OCI-LY7 (cell line): ENCODE measurements at places on chromosomes 4 and X.
A peak's percentile ranks its signal among the peaks of the same experiment; 100 is the strongest.

DNA sequence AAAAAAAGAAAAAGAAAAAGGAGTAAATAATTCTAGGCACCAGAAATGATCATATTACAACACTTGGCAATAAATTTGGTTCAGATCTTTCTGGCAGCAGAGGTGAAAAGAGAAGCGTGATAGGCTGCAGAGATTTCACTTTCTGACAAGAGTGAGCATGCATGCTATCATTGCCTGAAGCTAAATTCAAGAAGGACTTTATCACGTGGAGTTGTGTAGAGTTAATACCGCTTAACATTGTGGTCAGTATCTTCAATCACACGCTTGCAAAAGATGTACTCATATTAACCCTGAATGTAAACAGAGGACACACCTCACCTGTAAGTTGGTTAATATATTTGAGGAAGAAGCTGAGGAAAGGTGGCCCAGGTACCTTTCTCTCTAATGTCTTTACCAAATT is 31.4 kb upstream of the RBPJ start:
- DNase-seq = no peak

- no peak for DNase-seq
Measured at GRCh38 chr4:173503330-173504180, 26.5 kb downstream of the HAND2 start.

- no peak for DNase-seq
Measured at GRCh38 chr4:52431410-52431809, 227.7 kb downstream of the USP46 start.

DNA sequence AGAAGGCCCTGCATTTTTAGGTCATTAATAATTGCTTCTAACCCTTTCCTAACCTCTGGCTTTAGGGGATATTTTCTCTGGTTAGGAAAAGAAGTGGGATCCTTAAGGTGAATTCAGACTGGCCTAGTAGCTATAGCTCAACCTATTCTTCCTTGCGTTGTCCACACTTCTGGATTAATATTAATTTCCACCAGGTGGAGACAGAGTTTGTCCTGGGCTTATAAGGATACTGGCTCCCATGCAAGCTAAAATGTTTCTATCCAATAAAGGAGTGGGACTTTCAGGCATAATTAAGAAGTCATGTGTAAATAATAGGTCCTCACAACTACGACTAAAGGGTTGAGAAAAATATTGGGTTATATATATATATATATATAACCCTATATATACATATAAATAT is 860.0 kb upstream of the POU3F4 start:
- DNase-seq = no peak

GRCh38 chrX:154457491-154458115 is 478 bp upstream of the PLXNA3 start:
- DNase-seq = peak; percentile 60

DNA sequence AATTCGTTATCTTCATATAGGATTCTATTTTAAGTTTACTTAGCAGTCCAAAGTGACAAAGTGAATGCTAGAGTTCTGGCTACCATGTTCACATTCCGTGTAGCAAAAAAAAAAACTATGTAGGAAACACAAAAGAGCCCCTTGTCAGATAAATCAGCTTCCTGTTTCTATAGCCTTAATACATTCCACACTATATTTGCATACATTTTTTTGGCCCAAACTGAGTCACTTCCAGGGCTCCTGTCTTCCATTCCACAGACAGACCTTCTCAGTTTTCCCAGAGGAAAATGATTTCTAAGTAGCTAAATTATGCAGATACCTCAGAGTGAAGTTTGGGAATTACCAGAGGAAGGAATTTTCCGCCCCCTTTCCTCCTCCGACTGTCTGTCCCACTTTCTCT is 841.9 kb upstream of the HS3ST1 start:
- no peak for DNase-seq

GRCh38 chr4:124025428-124025827 is 628.8 kb downstream of the SPRY1 start:
- DNase-seq = no peak

DNA sequence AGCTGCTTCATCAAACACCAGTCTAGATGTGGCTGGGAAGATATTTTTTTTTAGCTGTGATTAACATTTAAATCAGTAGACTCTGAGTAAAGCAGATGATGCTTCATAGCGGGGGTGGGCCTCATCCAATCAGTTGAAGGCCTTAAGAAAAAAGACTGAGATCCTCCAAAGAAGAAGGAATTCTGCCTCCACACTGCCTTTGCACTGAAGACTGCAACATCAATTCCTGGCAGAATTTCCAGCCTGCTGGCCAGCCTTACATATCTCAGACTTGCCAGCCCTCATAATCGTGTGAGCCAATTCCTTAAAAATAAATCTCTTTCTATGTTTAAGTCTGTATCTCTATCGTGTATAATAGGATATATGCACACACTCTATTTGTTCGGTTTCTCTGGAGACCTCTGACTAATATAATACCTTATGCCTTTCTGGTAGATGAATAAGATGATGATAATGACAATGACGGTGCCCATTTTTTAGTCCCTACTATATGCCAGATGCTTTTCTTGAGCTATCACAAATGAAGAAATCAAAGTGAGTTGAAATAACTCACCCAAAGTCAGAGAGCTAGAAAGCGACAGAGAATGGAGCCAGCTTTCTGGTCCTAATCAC is 66.1 kb upstream of the SOD3 start:
- no peak for DNase-seq

DNA sequence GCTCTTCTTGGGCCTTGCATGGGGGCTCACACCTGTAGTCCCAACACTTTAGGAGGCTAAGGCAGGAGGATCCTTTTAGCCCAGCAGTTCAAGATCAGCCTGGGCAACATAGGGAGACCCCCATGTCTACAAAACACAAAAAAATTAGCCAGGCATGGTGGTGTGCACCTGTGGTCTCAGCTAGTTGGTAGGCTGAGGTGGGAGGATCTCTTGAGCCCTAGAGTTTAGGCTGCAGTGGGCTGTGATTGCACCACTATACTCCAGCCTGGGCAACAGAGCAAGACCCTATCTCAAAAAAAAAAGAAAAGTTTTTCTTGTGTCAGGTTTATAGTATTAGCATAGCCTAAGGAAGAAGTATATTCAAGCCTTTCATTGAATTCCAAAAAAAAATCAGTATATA is 30.8 kb upstream of the FAM241A start:
- DNase-seq = no peak

- no peak for DNase-seq
Measured at GRCh38 chr4:79673898-79674297, 265.9 kb upstream of the GK2 start.

- DNase-seq = no peak
Measured at GRCh38 chr4:8342651-8343261, 73.2 kb downstream of the HTRA3 start.

- peak; percentile 31 for DNase-seq
Measured at GRCh38 chrX:153708415-153708814, 15.8 kb downstream of the BCAP31 start.

DNA sequence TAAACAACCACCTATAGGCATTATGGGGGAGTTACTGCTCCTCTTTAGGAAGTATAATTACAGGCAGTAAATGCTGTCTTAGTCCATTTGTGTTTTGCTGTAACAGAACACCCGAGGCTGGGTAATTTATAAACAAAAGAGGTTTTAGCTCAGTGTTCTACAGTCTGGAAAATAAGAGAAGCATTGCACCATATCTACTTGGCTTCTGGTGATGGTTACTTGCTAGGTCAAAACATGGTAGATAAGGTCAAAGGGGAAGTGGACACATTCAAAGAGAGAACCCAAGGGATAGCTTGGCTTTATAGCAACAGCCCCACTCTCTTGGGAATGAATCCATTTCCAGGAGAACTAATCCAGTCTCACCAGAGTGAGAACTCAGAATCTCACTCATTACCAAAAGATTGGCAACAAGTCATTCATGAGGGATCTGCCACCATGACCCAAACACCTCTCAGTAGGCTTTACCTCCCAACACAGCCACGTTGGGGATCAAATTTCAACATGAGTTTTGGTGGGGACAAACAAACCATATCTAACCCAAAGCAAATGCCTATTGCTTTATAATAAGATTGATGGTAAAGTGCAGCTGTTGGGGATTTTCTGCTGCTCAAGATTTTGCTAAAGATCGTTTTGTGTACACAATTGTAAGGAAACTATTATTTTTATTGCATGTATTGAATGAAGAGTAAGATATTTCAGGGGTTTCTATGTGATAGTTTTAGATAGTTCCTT is 32.6 kb downstream of the STAG2 start:
- no peak for DNase-seq

DNA sequence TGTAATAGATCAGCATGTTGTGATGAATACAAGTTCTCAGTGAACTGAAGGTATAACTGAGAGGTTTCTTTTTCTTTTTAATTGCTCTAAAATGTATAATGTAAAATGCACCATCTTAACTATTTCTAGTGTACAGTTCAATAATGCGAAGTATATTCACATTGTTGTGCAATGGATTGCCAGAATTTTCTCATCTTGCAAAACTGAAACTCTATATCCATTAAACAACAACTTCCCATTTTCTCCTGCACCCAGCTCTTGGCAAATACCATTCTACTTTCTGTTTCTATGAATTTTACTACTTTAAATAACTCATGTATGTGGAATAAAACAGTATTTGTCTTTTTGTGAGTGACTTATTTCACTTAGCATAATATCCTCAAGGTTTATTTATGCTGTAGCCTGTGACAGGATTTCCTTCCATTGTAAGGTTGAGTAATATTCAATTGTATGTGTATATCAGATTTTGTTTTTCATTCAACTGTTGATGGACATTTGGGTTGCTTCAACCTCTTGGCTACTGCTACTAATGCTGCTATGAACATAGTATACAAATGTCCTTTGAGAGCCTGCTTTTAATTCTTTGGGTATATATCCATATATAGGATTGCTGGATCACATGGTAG is 53.5 kb upstream of the NPFFR2 start:
- DNase-seq = no peak

DNA sequence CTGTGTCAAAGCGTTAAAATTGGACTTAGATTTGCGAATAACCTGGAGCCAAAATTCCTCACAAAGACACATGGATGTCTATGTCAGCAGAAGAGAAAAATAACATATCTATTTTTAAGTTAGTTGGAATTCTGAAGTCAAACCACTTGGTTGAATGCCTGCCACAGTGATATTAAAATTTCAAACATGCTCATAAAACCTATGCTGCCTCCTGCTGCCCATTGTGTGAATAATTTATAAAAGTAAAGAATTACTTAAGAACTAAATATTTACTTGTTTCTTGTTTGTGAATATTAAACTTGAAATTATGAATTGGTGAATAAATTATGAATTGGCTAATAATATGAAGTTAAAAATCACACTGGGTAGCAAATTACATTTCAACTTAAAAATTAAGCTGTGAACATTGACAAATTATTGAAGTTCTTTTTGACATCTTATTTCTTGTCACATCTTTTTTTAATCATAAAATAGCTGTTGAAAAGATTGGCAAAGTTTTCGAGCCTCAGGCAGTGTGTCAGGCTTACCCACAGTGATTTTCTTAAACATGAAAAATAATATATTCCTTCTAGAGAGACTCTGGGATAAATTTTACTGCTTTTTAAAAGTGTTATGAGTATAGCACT is 35.4 kb downstream of the FABP2 start:
- peak; percentile 57 for DNase-seq

- DNase-seq = peak; percentile 87
Measured at GRCh38 chr4:15882675-15883086, 55.9 kb downstream of the FGFBP1 start.

- no peak for DNase-seq
Measured at GRCh38 chr4:13399257-13399656, 84.9 kb downstream of the RAB28 start.

DNA sequence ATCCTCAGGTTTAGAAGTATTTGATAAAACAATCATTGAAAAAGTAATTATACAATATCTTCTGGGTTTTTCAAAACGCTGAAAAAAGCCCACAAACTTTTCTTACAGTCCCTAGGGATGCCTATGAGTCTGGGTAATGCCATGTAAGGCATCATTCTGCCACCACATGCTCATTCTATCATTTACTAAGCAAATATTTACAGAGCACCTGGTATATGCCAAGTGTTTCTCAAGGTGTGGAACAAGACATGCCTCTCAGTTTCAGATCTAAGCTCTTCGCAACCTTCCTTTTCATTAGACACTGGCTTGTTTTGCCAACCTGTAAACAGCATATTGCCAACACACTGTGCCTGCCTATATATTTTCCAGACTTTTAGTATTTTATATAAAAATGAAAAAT is 17.7 kb downstream of the MID1 start:
- DNase-seq = no peak

DNA sequence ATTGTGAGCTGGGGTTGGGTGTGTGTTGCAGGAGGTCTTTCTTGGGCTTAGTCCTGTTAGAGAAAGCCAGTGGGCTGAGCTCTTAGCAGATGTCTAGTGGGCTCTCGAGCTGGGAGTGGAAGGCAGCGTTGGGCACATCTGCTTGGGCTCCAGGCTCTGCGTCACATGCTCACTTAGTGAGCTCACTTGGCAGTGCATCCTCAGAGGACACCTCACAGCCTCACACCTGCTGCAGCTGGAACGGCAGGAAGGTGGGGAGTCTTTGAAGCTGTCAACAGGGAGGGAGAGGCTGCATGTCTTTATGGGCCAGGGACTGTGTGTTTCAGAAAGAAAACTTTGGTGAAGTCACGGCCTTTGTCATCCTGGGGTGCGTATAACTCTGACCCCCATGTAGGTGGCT is 82.2 kb downstream of the PSAPL1 start:
- DNase-seq = no peak

DNA sequence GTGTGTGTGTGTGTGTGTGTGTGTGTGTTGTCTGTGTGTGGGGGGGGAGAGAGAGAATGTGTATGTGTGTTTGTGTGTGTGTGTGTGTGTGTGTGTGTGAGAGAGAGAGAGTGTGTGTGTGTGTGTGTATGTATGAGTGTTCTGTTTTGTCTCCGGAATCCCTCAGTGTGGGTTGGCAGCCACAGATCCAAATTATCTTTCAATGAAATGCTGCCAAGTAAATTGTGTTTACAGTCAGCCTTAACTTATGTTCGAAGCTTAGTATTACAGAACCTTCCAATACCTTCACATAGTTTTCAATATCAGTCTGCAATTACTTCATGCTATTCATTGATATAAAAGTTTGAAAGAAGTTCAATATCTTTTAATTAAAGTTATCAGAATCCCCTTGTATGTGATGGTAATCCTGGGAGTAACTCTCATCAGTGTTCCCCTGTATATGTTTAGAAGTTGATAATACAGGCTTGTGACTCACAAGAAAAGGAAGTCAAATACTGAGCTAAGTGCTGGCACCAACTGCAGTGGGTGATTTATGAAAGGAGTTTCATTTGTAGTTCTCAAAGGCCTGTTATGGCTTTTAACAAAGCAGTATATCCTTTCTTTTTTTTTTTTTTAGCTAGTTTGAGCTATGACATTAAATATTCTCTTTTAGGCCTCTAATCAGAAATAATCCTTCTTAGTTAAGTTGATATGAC is 51.6 kb upstream of the HTR2C start:
- DNase-seq = no peak

GRCh38 chr4:121057466-121057922 is 14.8 kb downstream of the NDNF start:
- no peak for DNase-seq

DNA sequence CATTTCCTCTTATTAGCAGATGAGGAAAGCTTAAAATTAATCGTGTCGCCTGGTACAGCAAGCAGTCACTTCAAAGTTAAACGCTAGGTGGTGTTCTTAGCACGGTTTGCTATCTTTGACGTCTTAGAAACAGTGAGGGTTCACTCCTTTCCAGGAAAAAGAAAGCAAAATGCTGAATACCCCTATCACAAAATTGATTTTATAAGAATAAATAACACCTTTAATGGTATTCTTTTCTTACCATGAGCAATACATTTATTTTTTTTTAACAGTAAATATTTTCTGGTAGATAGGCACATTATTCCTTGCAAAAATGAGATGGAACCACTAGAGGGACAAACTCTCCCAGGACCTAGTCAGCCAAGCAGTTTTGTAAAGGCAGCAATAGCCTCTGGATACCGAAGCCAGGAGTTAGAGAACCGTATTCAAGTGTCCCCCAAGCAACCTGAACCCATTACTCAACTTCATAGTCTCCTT is 153.9 kb downstream of the KDR start:
- DNase-seq = peak; percentile 54
